Hematopoietic multipotent progenitor cell treated with erythropoietin and hydrocortisone succinate and interleukin-3 and kit ligand, for 6 days (in vitro differentiated cells): ENCODE measurements at places on chromosomes 6 and 20.

GRCh38 chr6:100952006-100952405 is 70.9 kb upstream of the ASCC3 start:
- DNase-seq = no peak

DNA sequence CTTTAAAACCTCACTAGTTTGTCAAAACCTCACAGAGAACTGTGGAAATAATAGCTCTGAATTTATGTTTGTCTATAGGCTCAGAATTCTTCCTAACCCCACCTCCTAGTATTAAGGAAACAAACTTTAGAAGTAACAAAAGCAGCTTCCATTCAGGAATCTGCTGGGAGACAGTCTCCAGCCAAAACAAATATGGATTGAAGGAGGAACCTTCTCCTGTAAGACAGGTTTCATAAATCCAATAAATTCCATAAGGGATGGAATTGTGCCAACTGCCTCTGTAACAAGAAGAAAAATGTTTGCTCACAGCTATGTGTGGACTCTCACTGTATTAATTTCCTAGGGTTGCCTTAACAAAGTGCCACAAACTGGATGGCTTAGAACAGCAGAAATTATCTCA is 7.5 kb downstream of the SYCP2 start:
- DNase-seq = no peak

DNA sequence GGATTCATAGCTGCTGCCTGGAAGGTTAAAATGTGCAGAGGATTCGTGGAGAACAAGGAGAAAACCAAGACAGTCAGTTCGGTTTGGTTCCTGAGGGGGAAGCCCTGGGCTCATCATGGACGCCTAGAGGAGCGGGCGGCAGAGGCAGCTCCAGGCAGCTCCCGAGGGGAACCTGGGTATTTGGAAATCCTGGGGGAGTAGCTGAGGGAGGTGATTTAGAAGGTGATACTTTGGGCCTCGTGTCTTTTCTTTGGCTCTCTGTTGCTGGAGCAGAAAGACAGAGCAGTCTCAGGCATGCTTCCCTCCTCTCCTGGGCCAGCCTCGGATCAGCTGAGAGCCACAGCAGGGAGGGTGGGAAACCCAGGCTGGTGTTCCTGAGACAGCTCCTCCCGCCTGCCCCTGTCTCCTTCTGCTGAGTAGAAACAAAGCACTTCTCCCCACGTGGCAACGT is 139.5 kb downstream of the DLL1 start:
- no peak for DNase-seq

GRCh38 chr6:52568320-52568719 is 8.5 kb downstream of the TRAM2 start:
- DNase-seq = no peak

GRCh38 chr6:135096403-135097130 is 41.9 kb upstream of the HBS1L start:
- no peak for DNase-seq

DNA sequence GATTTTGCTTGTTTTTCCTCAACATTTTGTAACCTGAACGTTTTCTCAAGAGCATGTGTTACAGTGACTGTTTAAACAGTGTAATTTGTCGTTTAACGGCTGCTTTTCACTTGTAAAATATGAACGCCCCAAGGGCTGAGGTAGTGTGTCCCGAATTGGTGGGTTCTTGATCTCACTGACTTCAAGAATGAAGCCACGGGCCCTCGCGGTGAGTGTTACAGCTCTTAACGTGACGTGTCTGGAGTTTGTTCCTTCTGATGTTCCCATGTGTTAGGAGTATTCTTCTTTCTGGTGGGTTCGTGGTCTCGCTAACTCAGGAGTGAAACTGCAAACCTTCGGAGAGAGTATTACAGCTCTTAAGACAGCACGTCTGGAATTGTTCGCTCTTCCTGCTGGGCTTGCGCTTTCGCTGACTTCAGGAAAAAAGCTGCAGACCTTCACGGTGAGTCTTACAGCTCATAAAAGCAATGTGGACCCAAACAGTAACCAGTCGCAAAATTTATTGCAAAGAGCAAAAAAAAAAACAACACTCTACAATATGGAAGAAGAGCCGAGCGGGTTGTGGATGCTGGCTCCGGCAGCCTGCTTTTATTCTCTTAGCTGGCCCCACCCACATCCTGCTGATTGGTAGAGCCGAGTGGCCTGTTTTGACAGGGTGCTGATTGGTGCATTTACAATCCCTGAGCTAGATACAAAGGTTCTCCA is 25.1 kb upstream of the TRIM27 start:
- no peak for DNase-seq

- no peak for DNase-seq
Measured at GRCh38 chr6:23929201-23929600, 196.8 kb upstream of the NRSN1 start.

DNA sequence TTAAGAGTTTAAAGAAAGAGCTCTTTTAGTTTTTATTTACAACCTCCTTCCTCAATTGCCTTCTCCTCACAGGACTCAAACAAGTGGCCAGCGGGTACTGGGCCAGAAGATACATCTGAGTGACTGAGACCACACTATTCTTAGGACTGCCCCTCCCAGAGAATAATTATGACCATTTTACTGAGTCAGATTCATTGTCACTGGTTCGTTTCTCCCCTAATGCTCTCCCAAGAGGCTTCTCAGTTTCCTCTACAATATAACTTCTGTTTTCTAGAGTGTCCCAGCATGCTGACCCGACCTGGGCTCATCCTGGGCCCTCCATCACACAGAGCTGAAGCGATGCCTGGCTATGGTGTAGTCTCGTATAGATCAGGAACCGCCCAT is 279.9 kb downstream of the CD83 start:
- no peak for DNase-seq

GRCh38 chr6:19664050-19664449 is 173.1 kb upstream of the ID4 start:
- no peak for DNase-seq

DNA sequence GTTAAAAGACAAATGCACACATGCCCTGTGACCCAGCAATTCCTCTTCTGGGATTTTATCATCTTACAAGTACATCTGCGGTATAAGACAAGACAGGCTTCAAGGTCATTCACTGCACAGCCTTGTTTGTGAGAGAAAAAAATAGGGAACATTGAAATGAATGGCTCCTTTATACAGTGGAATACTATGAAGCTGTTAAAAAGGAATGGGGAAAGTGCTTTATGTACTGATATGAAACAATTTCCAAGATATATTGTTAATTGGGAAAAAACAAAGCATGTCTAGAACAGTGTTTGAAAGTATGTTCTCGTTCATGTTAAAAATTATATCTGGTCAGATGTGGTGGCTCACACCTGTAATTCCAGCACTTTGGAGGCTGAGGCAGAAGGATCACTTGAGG is 25.4 kb downstream of the PDRG1 start:
- no peak for DNase-seq

- DNase-seq = peak; percentile 52
Measured at GRCh38 chr6:73803562-73804241, 107.7 kb downstream of the CD109 start.

DNA sequence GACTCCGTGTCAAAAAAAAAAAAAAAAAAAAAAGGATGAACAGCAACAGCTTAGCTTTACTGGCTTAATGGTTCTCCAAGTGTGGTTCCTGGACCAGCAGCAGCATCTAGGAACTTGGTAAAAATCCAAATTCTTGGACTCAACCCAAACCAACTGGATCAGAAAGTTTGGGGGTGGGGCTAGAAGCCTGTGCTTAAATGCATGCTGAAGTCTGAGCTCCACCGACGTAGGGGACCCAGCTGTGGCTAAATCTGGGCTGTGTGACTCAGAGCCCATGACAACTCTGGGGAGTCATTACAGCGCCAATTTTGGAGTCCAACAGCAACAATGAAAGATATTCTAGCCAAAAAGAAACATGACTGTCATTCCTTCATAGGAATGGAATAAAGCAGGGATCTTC is 13.6 kb upstream of the CHD6 start:
- no peak for DNase-seq

DNA sequence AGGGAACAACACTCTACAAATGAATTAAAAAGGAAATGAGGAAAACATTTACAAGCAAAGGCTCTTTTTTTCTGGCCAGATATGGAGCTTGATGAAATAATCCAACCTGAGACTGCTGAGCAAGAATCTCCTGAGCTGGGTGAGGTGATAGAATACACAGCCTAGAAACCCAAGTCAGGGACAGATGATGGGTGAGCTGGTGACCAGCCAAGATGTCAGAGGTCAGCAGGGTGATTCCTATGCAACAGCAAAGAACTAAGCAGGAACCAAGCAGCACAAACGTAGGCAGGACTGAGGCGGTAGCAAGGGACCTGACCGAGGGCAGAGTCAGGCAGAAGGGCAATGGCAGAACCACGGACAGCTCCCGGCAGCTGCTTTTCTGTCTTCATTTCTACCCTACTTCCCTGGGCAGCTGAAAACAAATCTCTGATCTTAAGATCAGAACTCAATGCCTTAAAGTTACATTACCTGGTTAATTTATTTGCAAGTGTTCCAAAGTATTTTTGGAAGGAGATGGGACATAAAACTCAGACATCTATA is 75.1 kb downstream of the CDC40 start:
- peak; percentile 65 for DNase-seq
